ENCODE measurements at places on chromosomes 13 and 19.
A peak's percentile ranks its signal among the peaks of the same experiment; 100 is the strongest.

DNA sequence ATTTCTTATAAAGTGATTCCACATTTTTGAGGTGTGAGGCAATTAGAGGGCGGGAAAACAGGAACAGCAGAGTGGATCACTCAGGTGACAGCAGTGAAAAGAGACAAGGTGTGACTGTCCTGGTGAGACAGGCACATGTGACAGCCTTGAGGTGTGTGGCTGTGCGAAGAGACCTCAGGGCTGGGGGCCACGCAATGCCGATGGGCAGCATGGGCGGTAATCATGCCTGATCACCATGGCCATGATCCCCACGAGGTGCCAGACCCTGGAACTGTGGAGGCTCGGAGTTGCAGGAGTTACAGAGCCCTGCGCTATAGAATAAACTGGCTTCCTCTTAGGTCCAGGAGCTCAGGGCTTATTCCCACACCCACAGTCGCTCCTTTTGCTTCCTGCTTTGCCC lies 2.0 kb downstream of the SPACA6 start:
- no peak for DNase-seq

DNA sequence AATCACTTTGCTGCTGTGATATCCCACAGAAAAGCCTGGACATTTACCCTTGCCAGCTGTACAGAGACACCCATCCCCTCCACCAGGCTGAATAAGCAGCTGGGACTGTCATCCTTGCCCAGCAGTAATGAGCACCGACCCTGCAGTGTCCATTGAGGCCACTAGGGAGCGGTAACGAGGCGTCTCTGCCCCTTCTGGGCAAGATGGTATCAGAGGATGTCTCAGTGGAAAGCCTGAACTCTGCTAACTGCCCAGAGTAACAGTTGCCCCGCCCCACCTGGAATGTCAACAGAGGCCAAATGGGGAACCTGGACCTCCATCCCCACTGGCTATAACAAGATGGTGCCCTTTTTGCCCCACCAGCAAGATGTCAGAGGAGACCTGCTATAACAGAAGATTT lies 22.8 kb upstream of the CEACAM20 start:
- peak; percentile 50 for DNase-seq

DNA sequence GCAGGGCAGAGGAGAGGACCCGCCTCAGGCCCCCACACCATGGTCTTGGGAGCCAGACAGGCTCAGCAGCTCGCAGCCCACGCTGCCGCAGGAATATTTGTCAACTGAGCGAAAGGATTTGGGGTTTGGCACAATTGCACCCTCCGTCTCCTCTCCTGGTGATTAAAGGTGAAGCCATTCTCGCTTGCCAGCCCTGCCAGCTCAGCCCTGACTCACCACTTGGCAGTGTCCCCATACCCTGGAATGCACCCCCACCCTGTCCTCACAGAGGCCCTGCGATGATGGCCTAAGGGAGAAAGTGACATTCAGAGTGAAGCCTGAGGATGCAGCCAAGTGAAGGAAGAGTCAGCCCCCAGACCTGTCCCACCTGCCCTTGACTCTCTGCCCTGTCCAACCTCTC lies 18.8 kb downstream of the CYTH2 start:
- peak; percentile 97 for DNase-seq

- DNase-seq: no peak
Observed at GRCh38 chr13:111980146-111980929, 86.6 kb upstream of the SOX1 start.

GRCh38 chr13:20573636-20574035 lies 6.7 kb downstream of the IFT88 start:
- no peak for DNase-seq

- DNase-seq: no peak
Observed at GRCh38 chr13:34372581-34372980, 554.6 kb downstream of the RFC3 start.

- no peak for DNase-seq
Observed at GRCh38 chr13:114119196-114119595, 13.2 kb downstream of the RASA3 start.

Data from PC-9 (cell line).